ENCODE measurements at places on chromosomes 3 and 15.

GRCh38 chr3:49257187-49257586 lies 19.8 kb downstream of the C3orf62 start:
- DNase-seq: no peak

GRCh38 chr3:53705024-53705745 lies 141.0 kb downstream of the CHDH start:
- no peak for DNase-seq

DNA sequence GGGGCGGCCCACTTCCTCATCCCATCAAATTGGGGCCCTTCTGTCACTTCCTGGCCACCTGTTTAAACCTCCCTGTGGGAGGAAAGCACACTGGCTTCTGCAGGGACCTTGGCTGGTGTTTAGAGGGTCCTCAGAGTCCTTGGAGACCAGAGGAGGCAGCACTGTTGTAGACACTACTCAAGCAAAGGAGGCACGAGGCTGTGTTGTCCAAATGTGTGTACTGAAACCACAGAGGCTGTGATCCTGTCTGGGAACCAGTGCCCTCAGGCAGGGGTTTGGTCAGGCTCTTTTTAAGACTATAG lies 12.4 kb upstream of the SEC13 start:
- DNase-seq: no peak

GRCh38 chr3:68467465-68467864 lies 464.9 kb downstream of the TAFA4 start:
- DNase-seq: no peak

- DNase-seq: no peak
Observed at GRCh38 chr3:39125841-39126500, 18.5 kb downstream of the TTC21A start.

- no peak for DNase-seq
Observed at GRCh38 chr3:13403847-13404246, 16.3 kb downstream of the NUP210 start.

GRCh38 chr3:6301626-6302025 lies 559.3 kb upstream of the GRM7 start:
- no peak for DNase-seq

DNA sequence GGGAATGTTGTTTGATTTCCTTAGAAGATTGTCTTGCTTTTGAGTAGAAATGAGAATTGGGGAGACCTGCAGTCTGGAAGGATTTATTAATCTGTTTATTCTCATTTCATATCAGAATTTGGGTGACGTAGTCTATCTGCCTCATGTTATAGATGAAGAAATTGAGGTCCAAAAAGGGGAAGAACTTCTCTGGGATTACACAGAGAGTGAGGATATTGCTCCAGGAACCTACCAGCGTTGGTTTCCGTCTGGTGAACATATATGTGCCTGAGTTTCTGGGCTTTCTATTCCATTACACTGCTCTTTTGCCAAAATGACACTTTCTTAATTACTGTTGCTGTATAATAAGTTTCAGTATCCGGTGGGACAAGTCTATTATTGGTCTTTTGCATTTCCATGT lies 51.8 kb downstream of the CTDSPL start:
- no peak for DNase-seq

GRCh38 chr3:27208961-27209616 lies 160.1 kb downstream of the NEK10 start:
- DNase-seq: no peak

DNA sequence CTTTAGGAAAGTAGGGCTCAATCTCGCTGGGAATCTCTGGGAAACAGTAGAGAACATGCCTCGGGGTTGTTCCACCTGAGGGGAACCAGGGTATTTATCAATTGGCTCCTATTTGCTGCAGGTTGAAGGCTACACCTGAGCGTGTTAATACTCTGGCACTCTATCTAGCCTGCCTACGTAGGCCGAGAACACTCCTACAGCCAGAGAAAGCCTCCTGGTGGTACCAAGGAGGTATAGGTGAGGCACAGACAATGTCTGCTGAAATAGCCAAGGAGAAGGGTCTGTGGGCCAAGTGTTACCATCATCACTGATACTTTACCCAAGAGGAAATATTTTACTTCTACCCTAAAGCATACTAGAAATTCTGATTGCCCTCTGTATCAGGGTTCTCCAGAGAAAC lies 341.0 kb upstream of the UBE2E2 start:
- no peak for DNase-seq
